Activated T-helper 1 cell treated with anti-CD3 and anti-CD28 coated beads, Interleukin-2, amount 50 U/mL, for 16 hours (primary cell): ENCODE measurements at places on chromosomes 2 and 18.

- no peak for DNase-seq
These were observed 19.5 kb upstream of the PUM2 start for GRCh38 chr2:20370191-20370590.

- DNase-seq, result no peak
These were observed 30.3 kb downstream of the C2orf42 start for GRCh38 chr2:70160545-70160944.

GRCh38 chr2:240238201-240238600 lies 97.7 kb upstream of the OTOS start:
- DNase-seq, result no peak

DNA sequence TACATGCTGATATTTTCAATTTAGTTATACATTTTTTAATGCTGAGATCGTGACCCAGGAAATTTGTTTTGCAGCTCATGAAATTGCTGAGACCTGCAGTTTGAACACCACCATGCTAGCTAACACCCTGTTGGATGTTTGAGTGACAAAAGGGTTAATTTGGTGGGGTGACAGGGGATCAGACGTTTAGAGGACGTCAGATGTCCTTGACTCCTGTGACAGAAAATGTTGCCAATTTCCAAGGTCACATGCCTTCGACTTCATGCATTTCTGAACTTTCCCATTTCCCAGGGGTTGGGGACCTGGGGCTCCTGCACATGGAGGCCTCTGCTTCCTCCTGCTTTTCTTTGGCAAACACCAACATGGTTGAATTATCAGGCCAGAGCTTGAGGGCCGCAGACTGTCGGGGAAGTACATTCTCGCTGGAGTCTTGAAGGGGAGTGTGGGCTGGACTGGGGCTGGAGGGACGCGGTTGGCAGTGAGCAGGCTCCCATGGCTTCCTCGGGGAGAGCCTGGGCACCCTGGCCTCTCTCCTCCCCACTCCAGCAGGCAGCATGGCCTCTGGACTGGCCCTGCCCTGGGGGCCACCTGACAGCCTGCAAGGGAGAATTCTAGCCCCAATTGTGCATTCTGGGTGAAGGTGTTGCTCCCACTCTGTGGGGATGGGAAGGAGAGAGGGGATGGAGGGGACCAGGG lies 73.1 kb downstream of the CTIF start:
- DNase-seq, result no peak
